ENCODE measurements at places on chromosomes 5 and 9.

GRCh38 chr9:105608721-105609598 lies 51.0 kb downstream of the FKTN start:
- peak; percentile 52 for DNase-seq

- DNase-seq: no peak
Observed at GRCh38 chr5:15371184-15371583, 128.8 kb upstream of the FBXL7 start.

- DNase-seq: no peak
Observed at GRCh38 chr5:178677429-178677828, 50.6 kb upstream of the CLK4 start.

- DNase-seq: no peak
Observed at GRCh38 chr5:66438696-66439095, 157.5 kb upstream of the MAST4 start.

DNA sequence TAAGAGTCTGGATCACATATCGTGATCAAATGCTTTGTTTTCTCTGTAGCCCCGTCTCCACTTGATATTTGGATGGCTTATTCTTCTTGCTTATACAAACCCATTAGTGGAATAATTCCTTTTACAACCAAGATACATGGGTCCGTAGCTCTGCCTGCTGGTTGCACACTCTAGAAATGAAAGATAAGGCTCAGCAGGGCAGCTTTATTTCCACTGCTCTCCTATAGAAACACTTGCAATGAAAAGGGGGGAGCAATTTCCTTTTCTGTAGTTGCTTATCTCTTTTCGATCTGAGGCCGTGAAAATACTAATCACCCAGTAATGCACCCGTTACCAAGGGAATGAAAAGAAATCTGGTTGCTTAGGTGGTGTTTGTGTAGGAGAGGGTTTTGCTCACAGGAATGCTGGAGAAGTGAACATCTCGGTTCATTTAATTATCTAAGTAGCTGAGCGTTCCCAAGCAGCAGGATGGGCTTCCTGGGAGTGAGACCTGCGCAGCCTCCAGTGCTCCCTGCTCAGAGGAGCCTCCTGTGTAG lies 131.7 kb downstream of the ADAMTS16 start:
- DNase-seq: peak; percentile 11
